ENCODE measurements at places on chromosomes 16 and 17.

DNA sequence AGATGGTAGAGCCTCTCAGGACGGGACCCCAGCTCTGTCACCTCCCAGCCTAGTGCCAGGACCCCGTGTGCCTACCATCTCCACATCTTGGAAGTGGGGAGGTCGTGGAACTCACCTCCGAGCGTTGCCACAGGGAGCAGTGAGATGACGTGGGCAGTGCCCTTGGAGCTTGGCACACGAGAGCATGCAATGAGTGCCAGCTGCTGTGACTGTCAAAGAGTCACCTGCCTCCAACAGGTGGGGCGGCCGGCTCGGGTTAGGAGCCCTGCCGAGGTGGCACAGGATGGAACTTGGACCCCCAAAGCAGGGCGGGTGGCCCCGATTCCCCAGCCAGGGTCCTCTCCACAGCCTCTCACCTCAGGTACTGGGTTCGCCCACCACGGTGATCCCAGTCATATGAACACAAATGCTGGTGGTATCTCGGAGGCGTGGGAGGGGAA is 5.5 kb downstream of the VPS4A start:
- DNase-seq = no peak

DNA sequence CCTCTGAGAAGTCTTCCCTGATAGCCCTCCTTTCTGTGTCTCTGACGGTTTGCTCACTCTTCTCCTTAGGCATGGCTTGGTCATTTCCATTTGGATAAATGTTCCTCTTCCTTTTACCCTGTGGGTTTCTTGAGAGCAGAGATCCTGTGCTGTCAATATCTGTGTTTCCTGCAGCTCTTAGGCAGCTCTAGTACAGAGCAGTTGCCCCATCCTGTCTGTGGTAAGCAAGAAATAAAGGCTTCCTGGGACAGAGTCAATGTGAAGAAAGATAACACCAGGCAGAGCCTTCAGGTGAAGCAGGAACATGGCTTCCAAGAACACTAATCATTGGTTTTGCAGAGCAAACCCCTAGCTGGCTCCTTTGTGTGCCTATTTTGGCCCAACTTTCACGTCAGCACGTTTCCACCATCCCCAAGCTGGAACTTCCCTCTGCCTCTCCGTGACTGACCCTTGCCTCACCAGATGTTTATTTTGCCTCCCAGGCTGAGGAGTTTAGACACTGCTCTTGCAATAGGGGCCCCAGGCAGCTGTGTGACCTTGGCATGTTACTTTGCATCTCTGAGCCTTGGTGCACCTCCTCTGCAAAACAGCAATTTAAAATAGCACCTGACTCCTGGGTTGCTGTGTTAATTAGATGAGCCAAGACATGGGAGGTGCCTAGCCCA is 49.6 kb upstream of the SIAH1 start:
- no peak for DNase-seq

- no peak for DNase-seq
These were observed 15.0 kb downstream of the OR1F1 start for GRCh38 chr16:3202903-3203539.

GRCh38 chr17:4833941-4834680 is 971 bp downstream of the MINK1 start:
- DNase-seq = peak; percentile 9

DNA sequence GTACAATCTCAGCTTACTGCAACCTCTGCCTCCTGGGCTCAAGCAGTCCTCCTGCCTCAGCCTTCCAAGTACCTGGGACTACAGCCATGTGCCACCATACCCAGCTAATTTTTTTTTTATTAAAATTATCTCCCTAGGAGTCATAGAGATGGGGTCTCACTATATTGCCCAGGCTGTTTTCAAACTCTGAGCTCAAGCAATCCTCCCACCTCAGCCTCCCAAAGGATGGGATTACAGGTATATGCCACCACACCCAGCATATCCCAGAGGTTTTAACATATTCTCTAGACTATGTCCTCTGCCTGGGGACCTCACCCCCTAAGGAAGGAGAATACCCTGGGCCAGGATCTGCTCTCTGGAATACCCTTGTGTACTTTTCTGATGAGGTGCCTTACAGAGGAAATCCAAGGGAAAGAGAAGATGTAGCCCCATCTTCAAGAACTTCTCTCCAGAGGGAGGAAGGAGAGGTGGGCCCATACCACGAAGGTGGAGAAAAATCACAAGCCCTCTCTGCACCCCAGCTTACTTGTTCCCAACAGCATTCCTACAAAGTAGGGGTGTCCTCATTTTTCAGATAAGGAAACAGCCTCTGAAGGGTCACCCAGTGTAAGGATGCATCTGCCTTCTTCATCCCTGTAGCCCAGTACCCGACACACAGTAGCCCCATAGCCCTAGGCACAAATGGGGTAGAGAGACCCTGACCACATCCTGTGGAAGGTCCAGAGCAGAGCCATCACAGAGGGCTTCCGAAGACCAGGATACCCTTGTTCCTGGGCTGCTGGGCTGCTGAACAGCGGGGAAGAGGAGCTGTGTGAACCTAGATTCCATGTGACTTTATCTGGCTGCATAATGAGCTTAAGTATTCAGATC is 151.6 kb downstream of the SOCS1 start:
- DNase-seq = no peak

DNA sequence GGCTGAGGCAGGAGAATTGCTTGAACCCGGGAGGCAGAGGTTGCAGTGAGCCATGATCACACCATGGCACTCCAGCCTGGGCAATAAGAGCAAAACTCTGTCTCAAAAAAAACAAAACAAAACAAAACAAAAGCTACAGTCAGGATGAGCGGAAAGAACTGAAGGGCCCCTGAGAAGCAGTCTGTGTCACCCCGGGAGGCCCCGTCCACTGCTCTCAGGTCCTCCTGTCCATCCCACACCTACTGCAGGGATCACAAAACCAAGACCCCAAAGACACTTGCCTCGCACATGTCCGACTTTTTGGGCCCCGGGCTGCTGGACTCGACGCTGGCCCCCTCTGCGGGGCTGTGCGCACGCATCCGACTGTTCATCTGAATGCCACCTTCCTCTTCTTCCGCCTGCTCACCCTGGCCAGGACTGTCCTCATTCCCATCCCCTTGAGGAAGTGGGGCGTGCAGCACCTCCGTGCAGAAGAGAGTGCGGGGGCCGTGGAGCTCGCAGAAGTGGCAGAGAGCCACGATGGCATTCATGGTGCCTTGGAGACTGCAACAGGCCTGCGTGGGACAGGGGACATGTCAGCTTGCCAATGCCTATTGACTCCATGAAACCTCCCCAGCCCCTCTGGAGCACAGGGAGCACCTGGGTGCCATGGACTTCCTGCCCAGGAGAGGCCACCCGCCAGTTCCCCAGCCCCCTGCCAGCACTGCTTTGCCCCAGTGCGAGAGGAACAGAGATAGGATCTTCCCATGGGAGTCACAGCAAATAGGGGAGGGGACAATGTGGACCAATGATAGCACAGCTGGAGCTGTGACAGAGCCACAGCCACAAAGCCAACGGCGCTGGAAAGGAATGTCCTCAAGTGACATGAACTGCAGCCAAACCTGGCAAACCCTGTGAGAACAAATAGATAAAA is 9.1 kb downstream of the FLCN start:
- DNase-seq = no peak

DNA sequence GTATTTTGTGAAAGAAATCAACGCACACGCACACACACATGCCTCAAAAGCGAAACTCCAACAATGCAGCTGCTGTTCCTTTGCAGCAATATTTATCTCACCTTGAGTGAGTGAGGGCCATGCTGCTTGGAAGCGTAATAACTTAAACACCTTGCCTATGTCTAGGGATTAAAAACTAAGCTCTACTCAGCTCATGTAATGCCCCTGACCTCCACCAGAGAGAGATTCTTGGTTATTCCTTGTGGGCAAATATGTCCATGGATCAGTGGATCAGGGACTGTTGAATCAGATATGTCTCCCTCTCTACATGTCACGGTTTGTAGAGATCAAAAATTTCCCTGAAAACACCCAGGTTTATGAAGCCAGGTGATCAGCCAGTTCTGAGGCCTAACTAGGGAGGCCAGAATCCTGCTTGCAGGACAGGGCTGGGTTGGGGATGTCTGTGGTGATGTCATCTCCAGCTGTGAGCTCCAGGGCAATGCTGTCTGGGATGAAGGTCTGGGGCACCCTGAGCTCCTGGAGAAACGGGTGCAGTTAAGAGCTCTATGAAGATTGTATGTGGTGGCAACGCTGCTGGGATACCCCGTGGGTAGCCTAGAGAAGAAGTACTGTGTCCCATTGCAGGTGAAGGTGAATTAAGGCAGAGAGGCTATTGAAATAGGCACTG is 149.4 kb downstream of the KCNJ12 start:
- no peak for DNase-seq
